ENCODE measurements at places on chromosomes 6 and 20.

DNA sequence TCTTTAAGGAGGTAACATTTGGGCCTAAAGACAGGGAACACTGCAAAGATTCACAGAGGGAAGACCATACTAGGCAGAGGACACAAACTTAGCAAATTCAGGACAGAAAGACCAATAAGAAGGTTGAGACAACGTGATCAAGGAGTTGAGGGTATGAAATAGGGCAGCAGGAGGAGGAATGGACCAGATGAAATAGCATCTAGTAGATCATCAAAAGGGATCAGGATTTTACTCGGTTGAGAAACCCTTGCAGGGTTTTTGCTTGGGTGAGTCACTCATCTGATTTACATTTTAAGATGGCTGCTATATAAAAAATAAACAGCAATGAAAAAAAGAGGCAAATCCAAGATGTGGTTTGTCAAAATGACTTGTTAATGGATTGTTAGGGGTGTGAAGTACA lies 4.7 kb downstream of the BCLAF1 start:
- DNase-seq = peak; percentile 18

- DNase-seq = no peak
These were observed 366.4 kb downstream of the BTBD9 start for GRCh38 chr6:38273325-38273724.

- no peak for DNase-seq
These were observed 6.5 kb downstream of the FUT9 start for GRCh38 chr6:96022225-96022624.

DNA sequence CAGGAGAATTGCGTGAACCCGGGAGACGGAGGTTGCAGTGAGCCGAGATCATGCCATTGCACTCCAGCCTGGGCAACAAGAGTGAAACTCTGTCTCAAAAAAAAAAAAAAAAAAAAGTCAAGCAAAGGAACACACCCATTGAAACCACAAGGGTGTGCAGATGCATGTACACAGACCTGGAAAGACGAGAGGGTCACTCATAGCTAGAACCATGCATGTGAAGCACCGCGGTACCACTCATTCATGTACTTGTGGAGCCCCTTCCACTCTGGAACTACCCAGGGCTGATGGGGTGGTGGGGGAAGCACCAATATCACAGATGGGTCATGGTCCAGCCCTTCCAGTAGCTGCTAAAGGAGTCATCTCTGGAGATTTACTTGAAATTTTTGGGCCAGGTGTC lies 7.4 kb upstream of the TJAP1 start:
- DNase-seq = no peak

GRCh38 chr20:63756648-63756991 lies 17.0 kb downstream of the SLC2A4RG start:
- no peak for DNase-seq

GRCh38 chr6:70843328-70843918 lies 113.4 kb downstream of the B3GAT2 start:
- no peak for DNase-seq

- peak; percentile 98 for DNase-seq
These were observed 13.7 kb upstream of the FAM83C start for GRCh38 chr20:35305682-35306556.

DNA sequence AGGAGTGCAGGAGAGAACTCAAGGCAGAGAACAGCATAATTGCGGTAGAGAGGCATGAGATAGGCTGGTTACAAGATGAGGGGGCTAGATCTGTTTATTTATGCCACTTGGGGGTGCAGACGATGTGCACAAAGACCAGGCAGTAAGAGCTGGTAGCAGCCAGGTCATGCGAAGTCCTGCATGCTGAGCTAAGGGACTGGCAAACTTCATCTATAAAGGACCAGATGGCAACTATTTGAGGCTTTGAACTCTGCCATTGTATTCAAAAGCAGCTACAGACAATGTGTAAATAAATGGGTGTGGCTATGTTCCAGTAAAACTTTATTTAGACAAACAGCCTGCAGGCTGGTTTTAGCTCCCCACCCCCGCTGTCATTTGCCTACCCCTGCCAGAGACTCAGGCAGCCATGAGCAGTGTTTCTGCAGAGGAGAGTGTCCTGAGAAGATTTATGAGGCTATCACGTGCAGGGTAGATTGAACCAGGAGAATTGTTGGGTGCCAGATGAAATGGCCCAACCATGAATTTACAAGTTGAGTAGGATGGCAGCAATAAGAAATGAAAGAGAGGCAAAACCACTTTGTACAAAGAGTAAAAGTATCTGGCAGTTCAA lies 253.4 kb upstream of the MOCS1 start:
- DNase-seq = no peak

DNA sequence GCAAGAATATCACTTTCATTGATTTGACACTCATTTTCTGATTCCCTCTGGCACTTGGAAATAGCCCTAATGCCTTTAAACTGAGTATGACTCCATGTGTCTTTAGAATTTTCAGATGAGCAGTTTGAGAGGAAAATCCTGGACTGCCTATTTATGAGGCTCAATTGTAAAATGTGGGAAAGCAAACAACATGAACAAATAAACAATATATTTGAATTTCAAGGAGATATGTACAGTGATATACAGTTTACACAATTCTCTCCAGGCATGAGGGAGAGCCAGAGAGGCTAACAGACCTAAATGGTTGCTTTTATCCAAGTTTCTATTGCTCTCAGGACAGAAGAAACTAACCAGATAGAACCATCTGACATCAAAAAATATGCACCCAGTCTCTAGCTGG lies 748.2 kb upstream of the NRSN1 start:
- no peak for DNase-seq

- no peak for DNase-seq
These were observed 122.2 kb downstream of the ZDHHC14 start for GRCh38 chr6:157503018-157503747.

- no peak for DNase-seq
These were observed 21.7 kb downstream of the TBC1D20 start for GRCh38 chr20:440636-441035.

DNA sequence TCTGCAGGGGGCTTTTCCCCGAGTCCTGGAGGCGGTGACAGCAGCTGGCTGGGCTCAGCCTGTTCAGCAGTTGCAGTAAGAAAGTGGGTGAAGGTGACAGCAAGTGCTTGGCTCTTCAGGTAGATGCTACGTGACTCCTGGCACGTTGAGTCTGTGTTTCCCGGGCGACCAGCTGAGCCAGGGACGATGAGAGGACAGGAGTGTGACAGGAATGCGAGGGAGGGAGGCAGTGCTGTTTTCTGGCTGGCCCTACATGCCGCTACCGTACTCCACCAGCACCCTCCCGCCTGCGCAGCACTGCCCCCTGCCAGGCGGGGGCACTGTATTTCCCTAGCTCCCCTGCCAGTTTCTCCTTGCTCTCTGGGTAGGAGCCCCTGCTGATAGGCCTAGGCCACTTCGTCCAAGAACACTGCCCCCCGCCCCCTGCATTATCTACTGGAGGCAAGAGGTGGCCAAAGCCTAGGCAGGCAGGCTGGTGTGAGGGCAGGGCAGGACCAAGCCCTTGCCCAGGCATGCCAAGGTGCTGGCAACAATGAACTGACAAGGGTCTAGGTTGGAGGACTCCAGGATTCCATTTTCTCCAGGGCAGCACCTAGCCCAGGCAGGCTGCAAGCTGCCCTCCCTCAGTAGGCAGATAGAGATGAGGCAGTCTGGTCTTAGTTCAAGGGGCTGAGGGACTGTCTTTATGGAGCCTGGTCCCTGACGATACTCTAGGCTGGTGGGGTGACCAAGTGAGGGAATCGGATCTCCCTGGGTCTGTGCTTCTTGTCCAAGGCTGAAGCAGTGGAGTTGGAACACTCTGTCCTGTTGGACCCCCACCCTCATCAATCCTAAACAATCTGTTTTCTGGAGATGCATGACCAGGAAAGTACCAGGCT lies 19.2 kb downstream of the MRPS18A start:
- no peak for DNase-seq

DNA sequence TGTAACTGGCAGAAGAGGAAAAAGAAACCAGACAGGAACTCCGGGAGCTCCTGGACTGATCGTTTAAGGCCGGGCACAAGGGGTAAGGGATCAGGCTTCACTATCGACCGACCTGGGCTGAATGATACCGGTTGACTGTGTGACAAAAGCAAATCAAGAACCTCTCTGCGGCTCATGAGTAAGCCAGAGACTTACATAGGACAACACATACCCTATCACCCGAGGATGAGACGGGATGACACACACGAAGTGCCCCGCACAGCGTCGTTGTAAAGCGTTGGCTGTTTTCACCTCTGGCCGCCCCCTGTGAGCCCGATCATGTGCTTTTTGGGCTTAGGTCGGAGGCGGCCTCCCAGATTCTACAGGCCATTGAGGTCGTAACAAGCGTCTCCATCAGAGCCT lies 695 bp upstream of the TGIF2 start:
- DNase-seq = no peak

DNA sequence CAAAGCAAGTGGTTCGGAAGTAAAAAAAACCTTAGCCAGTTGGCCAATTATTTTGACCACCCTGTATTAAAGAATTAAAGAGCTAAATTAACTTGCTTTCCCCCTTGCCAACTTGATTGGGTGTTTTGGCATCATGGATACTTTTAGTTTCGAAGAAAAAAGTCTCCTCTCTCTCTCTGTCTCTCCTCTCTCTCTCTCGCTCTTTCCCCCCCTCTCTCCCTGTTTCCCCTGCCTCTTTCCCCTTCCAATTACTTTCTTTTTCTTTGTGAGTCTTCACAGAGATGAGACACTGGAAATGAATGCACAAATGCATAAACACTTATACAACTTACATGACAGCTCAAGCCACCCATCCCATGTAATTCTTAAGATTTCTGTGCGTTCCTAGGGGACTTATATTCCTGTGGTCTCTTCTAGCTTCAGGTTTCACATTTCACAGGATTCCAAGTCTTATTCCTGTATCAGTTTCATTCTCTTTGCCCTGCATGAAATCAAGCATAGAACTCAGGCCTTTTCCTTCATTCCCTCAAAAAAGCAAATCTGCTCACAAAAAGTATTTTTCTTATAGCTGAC lies 32.9 kb upstream of the EYA4 start:
- DNase-seq = no peak

- peak; percentile 83 for DNase-seq
These were observed 21.9 kb downstream of the NCOA7 start for GRCh38 chr6:125812394-125813292.

GRCh38 chr6:45592991-45593390 lies 215.3 kb upstream of the SUPT3H start:
- no peak for DNase-seq

DNA sequence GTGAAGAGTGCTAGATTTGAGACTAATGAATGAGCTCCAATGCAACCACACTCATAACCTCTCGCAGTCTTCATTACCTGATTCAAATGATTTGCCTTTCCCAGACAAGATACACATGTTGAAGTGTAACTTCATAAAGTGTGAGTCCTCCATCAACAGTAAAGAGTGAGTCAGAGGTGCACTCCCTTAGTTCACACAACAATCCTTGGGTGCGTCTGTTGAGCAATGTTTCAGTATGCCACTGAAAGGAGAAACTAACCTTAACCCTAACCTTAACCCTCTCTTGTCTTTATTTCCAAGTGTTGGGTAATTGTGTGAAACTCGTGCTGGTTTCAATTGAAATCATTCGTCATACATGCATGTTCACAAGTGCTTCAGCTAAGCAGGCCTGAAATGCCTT lies 21.0 kb upstream of the RIN2 start:
- peak; percentile 22 for DNase-seq

- DNase-seq = no peak
These were observed 9.8 kb downstream of the MMUT start for GRCh38 chr6:49453221-49453620.

Measured in HS-5 (cell line).